ENCODE measurements at places on chromosomes 6 and 20.

DNA sequence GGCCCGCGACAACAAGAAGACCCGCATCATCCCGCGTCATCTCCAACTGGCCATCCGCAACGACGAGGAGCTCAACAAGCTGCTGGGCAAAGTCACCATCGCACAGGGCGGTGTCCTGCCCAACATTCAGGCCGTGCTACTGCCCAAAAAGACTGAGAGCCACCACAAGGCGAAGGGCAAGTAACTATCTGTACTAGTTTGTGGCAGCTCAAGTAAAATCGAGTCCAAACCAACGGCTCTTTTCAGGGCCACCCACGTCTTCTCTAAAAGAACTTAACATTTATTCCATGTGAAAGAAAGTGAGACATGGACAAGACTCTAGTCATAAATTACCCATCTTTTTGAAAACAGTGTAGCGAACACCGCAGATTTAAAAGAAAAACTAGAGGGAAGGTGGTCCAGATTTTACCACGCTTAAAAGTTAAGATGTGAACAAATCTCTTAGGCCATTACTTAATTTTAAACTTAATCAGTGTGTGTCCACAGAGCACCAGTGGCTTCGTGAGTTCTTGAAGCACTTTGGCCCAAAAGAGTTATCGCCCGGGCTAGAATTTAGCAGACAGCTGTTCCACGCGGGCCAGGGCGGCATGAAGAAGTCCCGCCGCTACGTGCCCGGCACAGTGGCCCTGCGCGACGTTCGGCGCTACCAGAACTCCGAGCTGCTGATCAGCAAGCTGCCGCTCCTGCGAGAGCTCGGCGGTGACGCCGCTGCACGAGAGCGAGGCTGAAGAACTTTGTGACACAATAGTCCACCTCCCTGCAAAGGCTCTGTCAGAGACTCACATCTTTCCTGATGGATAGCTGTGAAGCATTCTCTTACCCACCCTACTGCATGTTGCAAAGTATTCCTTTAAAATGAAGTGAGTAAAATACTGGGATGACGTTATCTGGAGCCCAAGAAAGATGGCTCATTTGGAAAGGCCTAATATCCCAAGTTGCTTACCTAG, 113.9 kb upstream of the PRSS16 start:
- H3K4me1 ChIP-seq = peaks cover 3% of the 10 kb centered on the region
- peak overlapping the region; percentile 88 for H3K27ac ChIP-seq
- no peaks in the 10 kb centered on the region for H3K36me3 ChIP-seq
- H3K4me3 ChIP-seq = peak overlapping the region; percentile 66

DNA sequence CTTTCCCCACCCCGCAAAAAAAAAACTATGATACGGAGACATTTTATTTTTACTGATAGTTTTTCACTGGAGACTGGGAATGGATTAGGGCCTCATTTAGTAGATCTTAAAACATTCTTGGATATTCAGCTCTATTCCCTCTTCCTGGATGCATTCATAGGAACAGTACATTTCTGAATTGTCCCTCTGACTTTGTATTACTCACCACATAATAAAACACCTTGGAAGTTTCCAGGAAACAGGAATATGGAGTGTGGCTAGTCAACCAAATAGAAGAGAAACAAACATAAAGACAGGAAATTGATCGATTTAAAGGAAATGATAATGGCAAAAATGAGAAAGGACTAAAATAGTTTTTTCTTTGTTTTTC, 147.7 kb downstream of the GPX5 start:
- no peak overlapping the region for H3K4me3 ChIP-seq
- no peaks in the 10 kb centered on the region for H3K4me1 ChIP-seq
- H3K27me3 ChIP-seq = peaks cover 31% of the 10 kb centered on the region
- no peak overlapping the region for H3K27ac ChIP-seq
- no peak for DNase-seq

GRCh38 chr6:9614778-9615177, 800.1 kb downstream of the TFAP2A start:
- H3K36me3 ChIP-seq = no peaks in the 10 kb centered on the region
- H3K4me1 ChIP-seq = no peaks in the 10 kb centered on the region

DNA sequence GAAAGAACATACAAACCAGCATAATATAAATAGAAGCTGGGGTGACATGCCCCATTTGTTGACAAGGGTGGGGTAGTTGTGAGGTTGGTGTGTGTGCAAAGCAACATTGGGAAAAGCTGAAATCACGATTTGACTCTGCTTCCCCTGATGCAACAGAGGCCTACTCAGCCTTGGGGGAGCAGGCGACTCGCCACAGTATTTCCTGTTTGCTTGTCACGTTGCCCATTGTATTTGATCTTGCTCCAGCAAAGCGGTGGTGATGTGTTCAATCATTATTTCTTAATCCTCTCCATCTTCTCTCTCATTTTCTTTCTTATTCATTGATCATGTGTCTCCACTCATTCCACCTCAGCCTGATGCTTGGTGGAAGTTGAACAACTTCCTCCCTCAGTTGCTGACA, 165.8 kb upstream of the CITED2 start:
- DNase-seq = no peak
- no peaks in the 10 kb centered on the region for H3K27me3 ChIP-seq
- no peaks in the 10 kb centered on the region for H3K36me3 ChIP-seq
- H3K4me3 ChIP-seq = no peak overlapping the region
- H3K4me1 ChIP-seq = no peaks in the 10 kb centered on the region

GRCh38 chr20:46720776-46721425, 11.5 kb downstream of the SLC2A10 start:
- H3K4me3 ChIP-seq = no peak overlapping the region
- DNase-seq = no peak
- no peak overlapping the region for H3K27ac ChIP-seq
- H3K27me3 ChIP-seq = no peaks in the 10 kb centered on the region
- H3K36me3 ChIP-seq = no peaks in the 10 kb centered on the region
- H3K4me1 ChIP-seq = no peaks in the 10 kb centered on the region
